GM23248 (cell line): ENCODE measurements at places on chromosomes 6 and 20. TPM values are rescaled to one million over a fixed set of nuclear protein-coding genes. Genes with fewer than 3 reads are reported as not detected.
A peak's percentile ranks its signal among the peaks of the same experiment; 100 is the strongest.

The MYCT1 gene
- total RNA-seq, result under 0.01 and 0.11 TPM in 2 replicates

The NANP gene
- total RNA-seq, result 4.0 and 7.1 TPM in 2 replicates

The OXT gene
- total RNA-seq, result not detected in 2 replicates

The FOXQ1 gene
- under 0.01 TPM in 1 of 2 replicates, not detected in the other for total RNA-seq

The SLC22A2 gene
- not detected in 2 replicates for total RNA-seq

The MYH7B gene
- under 0.01 and 0.11 TPM in 2 replicates for total RNA-seq

The PCED1A gene
- 36.8 and 39.2 TPM in 2 replicates for total RNA-seq

The LY6G6D gene
- not detected in 2 replicates for total RNA-seq

The HCRTR2 gene
- total RNA-seq, result not detected in 2 replicates

GRCh38 chr20:21936720-21937380, 231.4 kb downstream of the PAX1 start:
- H3K27me3 ChIP-seq, result no peaks in the 10 kb centered on the region
- no peak overlapping the region for H3K4me3 ChIP-seq
- H3K4me1 ChIP-seq, result peaks cover 6% of the 10 kb centered on the region; the same call in 1 of the 2 replicates
- no peak overlapping the region for H3K27ac ChIP-seq

DNA sequence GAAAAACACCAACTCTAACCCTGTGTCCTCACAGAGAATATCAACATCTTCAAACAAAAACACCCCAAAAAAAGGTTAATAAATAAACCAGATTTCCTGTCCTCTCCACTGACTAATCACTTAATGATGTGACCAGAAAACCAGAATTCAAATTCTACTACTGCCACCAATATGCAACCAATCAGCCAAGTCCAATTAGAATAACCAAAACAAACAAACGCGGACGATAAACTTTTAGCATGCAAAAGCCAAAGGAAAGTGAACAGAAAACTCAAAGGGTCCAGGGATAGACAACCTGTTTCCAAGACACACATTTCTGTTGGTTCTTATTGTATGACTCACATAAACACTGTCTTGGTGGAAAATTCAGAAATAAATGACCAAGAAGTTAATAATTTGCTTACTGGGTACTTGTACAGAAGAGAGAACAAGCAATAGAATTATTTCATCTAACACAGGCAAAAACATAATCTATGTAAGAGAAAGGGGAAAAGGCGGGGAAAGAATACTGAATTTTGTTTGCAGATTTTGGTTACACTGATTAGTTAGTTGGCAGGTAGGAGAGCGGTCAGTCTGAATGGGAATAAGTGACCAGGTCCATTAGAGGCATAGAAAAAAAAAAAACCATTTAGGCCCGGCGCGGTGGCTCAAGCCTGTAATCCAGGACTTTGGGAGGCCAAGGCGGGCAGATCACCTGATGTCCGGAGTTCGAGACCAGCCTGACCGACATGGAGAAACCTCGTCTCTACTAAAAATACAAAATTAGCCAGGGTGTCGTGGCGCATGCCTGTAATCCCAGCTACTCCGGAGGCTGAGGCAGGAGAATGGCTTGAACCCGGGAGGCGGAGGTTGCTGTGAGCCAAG, 34.1 kb downstream of the HFE start:
- no peaks in the 10 kb centered on the region for H3K27me3 ChIP-seq
- peaks cover 7% of the 10 kb centered on the region for H3K4me1 ChIP-seq
- peak; percentile 15 for DNase-seq
- H3K4me3 ChIP-seq, result no peak overlapping the region
- H3K27ac ChIP-seq, result no peak overlapping the region
- H3K36me3 ChIP-seq, result no peaks in the 10 kb centered on the region

GRCh38 chr20:13341737-13342393, 120.8 kb downstream of the ISM1 start:
- H3K36me3 ChIP-seq, result no peaks in the 10 kb centered on the region
- peak; percentile 41 for DNase-seq
- peak overlapping the region; percentile 85 for H3K27ac ChIP-seq
- peak overlapping the region; percentile 41; the same call in 1 of the 2 replicates for H3K4me3 ChIP-seq
- no peaks in the 10 kb centered on the region for H3K27me3 ChIP-seq
- H3K4me1 ChIP-seq, result peaks cover 36% of the 10 kb centered on the region

DNA sequence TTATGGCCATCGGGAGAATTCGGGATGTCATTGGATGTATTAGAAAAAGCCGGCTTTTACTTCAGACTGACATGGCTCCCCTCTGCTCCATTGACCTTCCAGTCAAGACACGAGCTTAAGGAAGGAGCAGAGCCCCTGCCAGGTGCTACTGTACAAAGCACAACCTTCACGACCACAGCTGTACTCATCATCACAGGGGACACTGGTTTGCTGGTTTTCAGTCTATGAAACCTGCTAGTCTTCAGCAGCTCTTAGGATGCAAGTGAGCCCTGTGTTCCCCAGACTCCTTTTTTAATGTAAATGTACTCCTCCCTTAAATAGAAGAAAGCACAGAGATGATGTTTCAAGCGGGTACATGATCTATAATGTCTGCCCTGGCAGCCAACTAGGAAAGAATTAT, 1.9 kb upstream of the TRAPPC3L start:
- no peak overlapping the region for H3K4me3 ChIP-seq
- no peak overlapping the region for H3K27ac ChIP-seq
- H3K36me3 ChIP-seq, result no peaks in the 10 kb centered on the region
- peaks cover 28% of the 10 kb centered on the region for H3K4me1 ChIP-seq
- no peaks in the 10 kb centered on the region for H3K27me3 ChIP-seq
- DNase-seq, result no peak

GRCh38 chr20:41654292-41654691, 36.1 kb upstream of the CHD6 start:
- H3K27ac ChIP-seq, result no peak overlapping the region
- H3K4me1 ChIP-seq, result no peaks in the 10 kb centered on the region
- no peaks in the 10 kb centered on the region for H3K36me3 ChIP-seq
- no peak overlapping the region for H3K4me3 ChIP-seq

DNA sequence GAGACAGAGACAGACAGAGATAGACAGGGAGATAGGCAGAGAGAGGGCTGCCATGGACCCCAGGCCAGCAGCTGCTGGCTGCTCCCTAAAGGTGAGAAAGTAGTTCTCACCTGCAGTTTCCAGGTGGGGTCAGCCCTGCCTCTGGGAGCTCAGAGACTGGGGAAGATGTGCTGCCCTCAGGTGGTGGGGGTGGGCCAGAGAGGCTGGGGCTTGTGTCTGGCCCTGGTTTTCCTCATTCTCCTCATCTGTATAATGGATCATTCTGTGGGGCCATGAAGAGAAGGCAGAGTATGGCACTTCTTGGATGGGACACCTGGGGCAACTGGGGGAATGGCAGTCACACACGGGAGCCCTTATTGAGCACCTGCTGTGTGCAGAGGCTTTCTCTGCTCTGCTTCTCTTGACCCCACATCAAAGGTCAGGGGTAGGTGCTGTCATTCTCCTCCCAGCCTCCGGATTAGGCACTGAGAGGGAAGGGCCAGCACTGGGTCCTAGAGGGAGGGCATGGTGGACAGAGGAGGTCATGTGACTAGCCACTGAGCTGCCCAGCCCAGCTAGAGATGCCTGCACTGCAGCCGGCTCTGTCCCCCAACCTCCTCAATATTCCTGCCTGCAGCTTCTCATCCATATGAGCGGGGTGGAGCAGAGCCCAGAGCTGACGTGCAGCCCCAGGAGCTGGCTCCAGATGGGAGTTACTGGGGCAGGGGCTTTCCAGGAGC, 4.1 kb downstream of the ANGPT4 start:
- H3K4me1 ChIP-seq, result peaks cover 10% of the 10 kb centered on the region; the same call in 1 of the 2 replicates
- no peaks in the 10 kb centered on the region for H3K36me3 ChIP-seq
- H3K27ac ChIP-seq, result no peak overlapping the region
- no peak for DNase-seq
- peaks cover 2% of the 10 kb centered on the region for H3K27me3 ChIP-seq

GRCh38 chr20:25685276-25686080, 11.2 kb downstream of the ZNF337 start:
- no peaks in the 10 kb centered on the region for H3K4me1 ChIP-seq
- DNase-seq, result no peak
- H3K36me3 ChIP-seq, result peaks cover 6% of the 10 kb centered on the region; the same call in 1 of the 2 replicates
- no peak overlapping the region for H3K4me3 ChIP-seq
- H3K27me3 ChIP-seq, result no peaks in the 10 kb centered on the region

DNA sequence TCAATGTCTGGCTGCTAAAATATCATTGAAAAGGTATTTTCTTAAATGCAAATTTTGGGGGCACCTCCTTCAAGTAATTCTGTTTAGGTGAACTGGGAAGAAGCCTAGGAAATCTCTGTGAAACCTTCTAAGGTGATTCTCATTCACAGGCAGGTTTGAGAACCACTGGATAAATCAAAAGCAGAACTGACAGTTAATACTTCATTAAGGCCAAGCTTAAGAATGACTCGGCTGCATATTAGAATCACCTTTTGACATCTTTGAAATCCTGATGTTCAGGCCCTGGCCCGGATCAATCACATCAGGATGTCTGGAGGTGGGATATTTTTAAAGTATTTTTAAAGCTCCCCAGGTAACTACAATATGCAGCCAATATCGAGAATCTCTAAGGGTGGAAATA, 50.6 kb downstream of the FKBP1C start:
- H3K4me3 ChIP-seq, result no peak overlapping the region
- no peak for DNase-seq
- no peak overlapping the region for H3K27ac ChIP-seq
- no peaks in the 10 kb centered on the region for H3K36me3 ChIP-seq

DNA sequence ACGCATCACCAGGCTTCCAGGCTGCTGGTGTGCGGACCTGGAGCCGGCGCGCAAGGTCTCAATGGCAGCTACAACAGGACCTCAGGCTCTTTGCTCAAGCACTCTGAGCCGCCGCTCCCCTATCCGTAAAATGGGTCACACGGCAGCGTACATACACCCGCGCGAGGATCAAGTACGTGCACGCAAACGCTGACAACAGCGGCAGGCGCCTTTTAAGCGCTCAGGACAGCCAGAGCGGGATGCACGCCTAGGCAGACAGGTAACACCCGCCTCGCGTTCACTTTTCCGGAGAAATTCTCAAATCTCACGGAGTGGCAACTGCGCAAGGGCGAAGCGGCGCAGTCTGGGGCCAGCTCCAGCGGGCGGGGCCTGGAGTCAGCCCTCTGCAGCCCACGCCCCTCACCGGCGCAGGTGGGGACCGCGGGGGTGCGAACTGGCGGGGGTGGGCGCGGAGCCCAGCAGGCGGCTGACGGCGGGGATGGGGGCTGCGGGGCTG, 535 bp downstream of the EXOC2 start:
- peak overlapping the region; percentile 39 for H3K27ac ChIP-seq
- peak; percentile 75 for DNase-seq
- H3K4me1 ChIP-seq, result peaks cover 9% of the 10 kb centered on the region
- H3K36me3 ChIP-seq, result no peaks in the 10 kb centered on the region
- H3K27me3 ChIP-seq, result no peaks in the 10 kb centered on the region

DNA sequence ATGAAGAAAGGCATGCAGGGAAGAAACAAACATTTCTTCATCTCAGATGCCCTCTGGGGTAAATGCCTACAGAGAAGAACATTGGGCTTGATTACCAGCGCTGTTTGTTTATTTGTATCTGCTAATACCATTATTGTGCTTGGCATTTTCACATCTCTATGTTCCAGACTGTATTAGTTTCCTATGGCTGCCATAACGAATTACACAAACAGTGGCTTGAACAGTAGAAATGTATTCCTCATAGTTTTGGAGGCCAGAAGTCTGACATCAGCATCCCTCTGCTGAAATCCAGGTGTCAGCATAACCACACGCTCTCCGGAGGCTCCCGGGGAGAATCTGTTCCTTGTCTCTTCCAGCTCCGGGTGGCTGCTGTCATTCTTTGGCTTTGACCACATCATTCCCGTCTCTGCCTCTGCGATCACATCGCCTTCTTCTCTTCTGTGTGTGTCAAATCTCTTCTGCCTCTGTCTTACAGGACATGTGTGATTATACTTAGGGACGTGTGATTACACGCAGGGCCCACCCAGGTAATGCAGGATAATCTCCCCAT, 241.6 kb upstream of the SUPT3H start:
- H3K36me3 ChIP-seq, result no peaks in the 10 kb centered on the region
- DNase-seq, result no peak
- H3K27ac ChIP-seq, result no peak overlapping the region
- no peak overlapping the region for H3K4me3 ChIP-seq
- peaks cover 6% of the 10 kb centered on the region for H3K4me1 ChIP-seq

DNA sequence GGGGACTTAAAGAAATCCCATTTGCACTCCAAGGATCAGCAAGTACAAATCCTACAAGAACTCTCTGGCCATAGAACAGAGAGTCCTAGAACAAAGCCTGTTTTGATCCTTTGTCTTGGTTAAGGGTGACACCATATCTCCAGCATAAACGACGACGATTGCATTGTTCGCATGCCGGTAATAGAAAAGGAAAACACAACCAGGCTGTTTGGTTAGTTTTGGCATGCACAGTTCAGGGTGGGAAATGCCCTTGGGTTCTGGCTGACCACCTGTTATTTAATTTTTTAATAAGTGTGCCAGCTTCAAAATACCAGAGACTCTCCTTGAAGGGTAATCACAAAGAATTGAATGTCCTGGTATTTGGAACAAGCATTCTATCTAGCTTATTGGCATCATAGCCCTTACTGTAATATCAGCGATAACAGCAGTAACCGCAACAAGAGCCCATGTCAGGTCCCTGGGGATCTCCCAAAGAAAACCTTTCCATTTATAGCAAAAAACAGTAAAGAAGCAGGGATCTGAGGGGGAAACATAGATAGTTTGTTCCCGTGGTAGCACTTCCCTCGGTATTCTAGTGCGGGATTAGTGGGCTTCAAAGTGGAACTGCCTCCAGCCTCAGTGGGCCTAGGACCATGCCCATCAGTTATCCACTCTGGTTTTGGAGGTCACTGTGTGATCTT, 77.1 kb downstream of the TMEM170B start:
- DNase-seq, result no peak
- H3K4me3 ChIP-seq, result no peak overlapping the region
- no peaks in the 10 kb centered on the region for H3K27me3 ChIP-seq
- H3K4me1 ChIP-seq, result peaks cover 45% of the 10 kb centered on the region

GRCh38 chr6:165762876-165763275, 99.8 kb upstream of the PDE10A start:
- H3K4me1 ChIP-seq, result no peaks in the 10 kb centered on the region
- H3K4me3 ChIP-seq, result no peak overlapping the region
- DNase-seq, result no peak
- H3K36me3 ChIP-seq, result no peaks in the 10 kb centered on the region
- H3K27ac ChIP-seq, result no peak overlapping the region
- H3K27me3 ChIP-seq, result no peaks in the 10 kb centered on the region

DNA sequence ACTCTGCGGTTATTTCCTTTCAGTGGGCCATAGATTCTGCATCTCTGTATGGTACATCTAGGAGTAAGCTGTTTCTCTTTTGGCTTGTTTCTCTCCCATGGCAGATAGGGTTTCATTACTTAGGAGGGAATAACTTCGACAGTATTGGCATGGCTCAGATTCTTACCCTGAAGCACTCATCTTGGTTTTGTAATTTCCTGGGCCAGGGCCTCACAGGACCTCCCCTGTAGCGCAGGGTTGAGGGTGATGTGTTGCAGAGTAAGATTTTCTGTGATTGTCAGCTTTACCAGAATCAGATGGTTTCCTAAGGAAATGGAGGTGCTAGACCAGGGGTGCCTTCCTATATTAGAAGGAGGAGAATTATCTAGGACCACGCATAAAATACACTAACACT, 78.3 kb downstream of the STXBP5 start:
- DNase-seq, result no peak
- H3K27me3 ChIP-seq, result no peaks in the 10 kb centered on the region
- no peak overlapping the region for H3K4me3 ChIP-seq
- H3K27ac ChIP-seq, result no peak overlapping the region
- peaks cover 23% of the 10 kb centered on the region for H3K36me3 ChIP-seq

- H3K4me1 ChIP-seq, result peaks cover 7% of the 10 kb centered on the region
- H3K36me3 ChIP-seq, result no peaks in the 10 kb centered on the region
- no peak overlapping the region for H3K27ac ChIP-seq
- H3K27me3 ChIP-seq, result peaks cover 3% of the 10 kb centered on the region; the same call in 1 of the 2 replicates
- DNase-seq, result no peak
Observed at GRCh38 chr6:13539572-13539971, 34.8 kb upstream of the SIRT5 start.

GRCh38 chr6:5525209-5525608, 263.9 kb downstream of the FARS2 start:
- no peaks in the 10 kb centered on the region for H3K27me3 ChIP-seq
- peak overlapping the region; percentile 60 for H3K27ac ChIP-seq
- peaks cover 13% of the 10 kb centered on the region for H3K4me1 ChIP-seq
- H3K4me3 ChIP-seq, result no peak overlapping the region
- no peaks in the 10 kb centered on the region for H3K36me3 ChIP-seq
